ENCODE measurements at places on chromosomes 4 and X.
A peak's percentile ranks its signal among the peaks of the same experiment; 100 is the strongest.

- no peak for DNase-seq
These were observed 248.1 kb downstream of the USP46 start for GRCh38 chr4:52410971-52411370.

DNA sequence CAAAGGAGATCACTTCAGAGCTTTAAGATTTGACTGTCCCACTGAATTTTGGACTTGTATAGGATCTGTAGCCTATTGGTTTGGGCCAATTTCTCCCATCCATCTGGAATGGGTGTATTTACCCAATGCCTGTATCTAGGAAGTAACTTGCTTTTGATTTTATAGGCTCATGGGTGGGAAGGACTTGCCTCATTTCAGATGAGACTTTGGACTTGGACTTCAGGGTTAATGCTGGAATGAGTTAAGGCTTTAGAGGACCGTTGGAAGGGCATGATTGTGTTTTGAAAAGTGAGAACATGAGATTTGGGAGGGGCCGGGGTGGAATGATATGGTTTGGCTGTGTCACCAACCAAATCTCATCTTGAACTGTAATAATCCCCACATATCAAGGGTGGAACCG lies 73.8 kb downstream of the ZNF518B start:
- no peak for DNase-seq

- DNase-seq = peak; percentile 74
These were observed 13.6 kb downstream of the CHST7 start for GRCh38 chrX:46587158-46587557.

DNA sequence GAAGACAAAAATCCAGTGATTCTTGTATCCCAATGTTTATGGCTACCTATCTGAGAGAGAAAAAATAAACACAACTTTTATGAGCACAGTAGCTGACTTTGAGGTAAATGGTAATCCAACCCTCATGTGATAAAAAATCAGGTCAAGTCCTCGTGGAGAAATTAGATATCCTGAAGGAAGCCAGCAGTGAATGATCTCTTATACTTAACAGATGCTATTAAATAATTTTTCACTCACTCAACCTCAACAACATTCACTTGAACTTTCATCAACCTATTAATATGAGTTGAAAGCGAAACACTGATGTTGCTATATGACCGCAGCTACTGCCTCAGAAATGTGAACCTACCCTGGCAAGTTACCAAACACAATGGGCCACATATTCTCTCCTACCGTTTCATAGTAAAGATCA lies 105.4 kb downstream of the GPC3 start:
- DNase-seq = peak; percentile 13

GRCh38 chr4:104128850-104129213 lies 365.9 kb downstream of the CXXC4 start:
- DNase-seq = no peak

DNA sequence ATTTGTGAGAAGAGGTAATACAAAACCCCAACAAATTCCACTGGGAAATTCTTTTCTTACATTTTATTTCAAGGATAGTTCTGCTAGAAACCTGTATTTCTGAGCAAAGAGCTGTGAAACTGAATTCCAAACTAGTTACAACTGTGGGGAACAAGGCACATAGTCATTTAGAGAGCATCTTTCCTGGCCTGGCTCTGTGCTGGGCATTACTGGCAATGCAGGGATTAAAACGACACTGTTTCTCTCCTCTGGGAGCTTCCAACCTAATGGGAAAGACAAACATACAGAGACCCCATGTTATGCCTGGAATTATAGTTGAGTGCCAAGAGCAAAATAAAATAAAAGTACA lies 36.5 kb downstream of the SUPT20HL1 start:
- DNase-seq = no peak

GRCh38 chr4:2850966-2851798 lies 7.5 kb downstream of the ADD1 start:
- no peak for DNase-seq

DNA sequence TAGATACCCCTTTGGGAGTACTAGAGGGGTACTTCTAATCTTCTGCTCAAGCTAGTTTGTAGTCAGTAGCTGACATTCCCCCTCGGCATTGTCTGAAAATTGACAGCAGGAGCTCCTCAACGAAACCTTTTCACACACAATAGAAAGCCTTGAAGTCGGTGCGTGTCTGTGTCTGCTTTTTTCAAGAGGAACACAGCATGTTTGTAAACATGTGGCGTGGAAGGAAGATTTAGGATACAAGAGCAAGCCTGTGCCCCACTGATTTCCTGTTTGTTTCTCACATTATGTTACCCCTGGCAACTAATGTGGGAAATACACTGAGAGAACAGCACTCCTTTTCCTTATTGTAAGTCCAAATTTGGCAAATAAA lies 252.6 kb downstream of the ANKRD50 start:
- DNase-seq = peak; percentile 63

- DNase-seq = no peak
These were observed 29.8 kb downstream of the PTCHD1 start for GRCh38 chrX:23364416-23364815.

DNA sequence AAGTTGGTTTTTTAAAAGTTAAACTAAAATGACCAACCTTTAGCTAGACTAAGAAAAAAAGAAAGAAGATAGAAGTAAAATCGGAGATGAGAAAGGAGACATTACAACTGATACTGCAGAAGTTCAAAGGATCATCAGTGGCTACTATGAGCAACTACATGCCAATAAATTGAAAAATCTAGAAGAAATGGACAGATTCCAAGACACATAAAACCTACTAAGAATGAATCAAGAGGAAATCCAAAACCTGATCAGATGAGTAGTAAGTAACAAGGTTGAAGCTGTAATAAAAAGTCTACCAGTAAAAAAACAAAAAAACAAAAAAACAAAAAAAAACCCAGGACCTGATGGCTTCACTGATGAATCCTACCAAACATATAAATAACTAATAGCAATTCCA lies 16.1 kb downstream of the IQCM start:
- DNase-seq = no peak

DNA sequence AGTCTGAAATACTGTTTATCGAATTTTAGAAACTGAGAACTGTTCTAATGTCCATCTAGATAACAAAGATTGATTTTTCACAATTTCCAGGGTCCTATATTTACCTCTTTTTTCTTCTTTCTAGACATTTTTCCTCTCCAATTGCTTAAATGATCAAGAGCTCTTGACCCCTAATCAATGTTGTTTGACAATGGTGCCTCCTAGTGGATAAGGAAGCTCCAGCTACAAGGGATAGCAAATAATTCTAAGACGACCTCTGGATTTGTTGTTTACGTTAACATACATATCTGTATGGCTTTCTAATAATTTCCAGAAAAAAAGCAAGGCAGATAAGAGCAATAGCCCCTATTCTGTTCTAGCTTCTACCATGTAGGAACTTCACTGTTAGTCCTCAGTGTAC lies 35.8 kb downstream of the GPR82 start:
- DNase-seq = peak; percentile 70

GRCh38 chr4:73661646-73662119 lies 41.4 kb upstream of the RASSF6 start:
- DNase-seq = peak; percentile 99

DNA sequence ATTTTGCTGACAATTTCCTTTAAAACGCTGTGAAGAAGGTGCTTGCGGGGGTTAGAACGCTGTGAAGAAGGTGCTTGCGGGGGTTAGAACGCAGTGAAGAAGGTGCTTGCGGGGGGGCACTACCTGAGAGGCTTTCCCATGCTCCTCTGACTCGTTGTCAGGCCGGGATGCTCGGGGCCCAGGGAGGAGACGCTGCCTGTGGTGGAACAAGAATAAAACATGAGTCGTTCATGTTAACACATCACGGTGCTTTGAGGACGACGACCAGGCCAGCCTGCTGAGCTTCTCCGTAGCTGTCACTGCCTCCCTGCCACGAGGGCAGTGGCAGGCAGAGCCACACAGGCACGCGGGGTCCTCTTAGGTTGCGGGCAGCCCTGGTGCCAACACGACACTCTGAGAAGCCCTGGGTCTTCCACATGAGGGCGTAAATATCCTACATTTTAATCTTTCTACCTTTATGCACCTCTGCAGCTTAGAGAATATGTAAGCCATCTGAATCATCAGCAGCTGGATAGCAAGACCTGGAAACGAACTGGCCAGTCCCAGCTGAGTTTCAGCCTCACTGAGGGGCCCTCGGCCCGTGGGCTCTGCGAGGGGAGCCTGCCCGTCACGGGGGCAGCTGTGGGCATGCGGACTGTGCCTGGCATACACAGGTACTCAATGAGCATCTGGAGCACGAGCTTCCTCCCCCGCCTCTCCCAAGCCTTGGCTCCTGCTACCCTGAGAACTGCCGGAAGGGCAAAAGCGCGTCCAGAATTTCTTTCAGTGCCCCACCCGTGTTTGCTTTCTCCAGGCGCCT lies 47.0 kb downstream of the FGFRL1 start:
- DNase-seq = no peak

GRCh38 chr4:83862471-83862870 lies 326.6 kb downstream of the GPAT3 start:
- DNase-seq = peak; percentile 83

DNA sequence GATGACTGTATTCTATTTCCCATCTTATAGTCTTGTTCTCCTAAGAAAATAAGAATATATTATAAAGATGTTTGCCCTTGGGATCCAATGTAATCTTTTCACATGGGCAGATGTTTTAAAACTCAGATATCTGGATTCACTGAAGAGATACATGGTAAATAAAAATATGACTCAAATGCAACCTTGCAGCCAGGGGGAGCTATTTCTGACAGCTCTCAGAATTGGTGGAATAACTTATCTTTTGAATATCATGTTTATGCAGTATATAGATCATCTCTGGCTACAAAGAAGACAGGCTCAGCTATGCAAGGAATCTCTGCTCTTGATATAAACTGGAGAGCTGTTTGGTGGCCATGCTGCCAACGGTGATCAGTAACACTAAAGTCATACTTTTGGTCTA lies 274.7 kb downstream of the GLUD2 start:
- DNase-seq = peak; percentile 21

DNA sequence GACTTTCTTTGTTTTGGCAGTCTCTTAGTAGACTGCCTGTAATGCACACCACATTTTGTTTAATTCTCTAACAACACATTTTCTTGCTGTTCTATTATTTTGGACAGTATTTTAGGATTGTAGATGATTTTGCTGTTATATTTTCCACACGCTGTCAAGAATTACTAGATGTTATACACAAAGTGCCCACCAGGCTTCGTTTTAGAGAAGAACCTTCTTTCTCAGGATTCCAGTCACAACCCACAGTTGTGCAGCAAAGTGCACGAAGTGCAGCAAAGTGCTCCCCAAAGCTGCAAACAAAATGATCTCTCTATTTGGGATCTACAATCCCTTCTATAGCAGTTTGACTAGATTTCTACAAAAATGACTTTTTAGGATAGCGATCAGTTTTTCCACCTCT lies 2.4 kb downstream of the ZNF141 start:
- DNase-seq = peak; percentile 6

- no peak for DNase-seq
These were observed 4.6 kb upstream of the DCAF4L1 start for GRCh38 chr4:41976775-41977516.

GRCh38 chr4:62591756-62592155 lies 1391.6 kb downstream of the ADGRL3 start:
- DNase-seq = no peak

- DNase-seq = peak; percentile 39
These were observed 3.9 kb upstream of the SAT1 start for GRCh38 chrX:23779025-23779424.

DNA sequence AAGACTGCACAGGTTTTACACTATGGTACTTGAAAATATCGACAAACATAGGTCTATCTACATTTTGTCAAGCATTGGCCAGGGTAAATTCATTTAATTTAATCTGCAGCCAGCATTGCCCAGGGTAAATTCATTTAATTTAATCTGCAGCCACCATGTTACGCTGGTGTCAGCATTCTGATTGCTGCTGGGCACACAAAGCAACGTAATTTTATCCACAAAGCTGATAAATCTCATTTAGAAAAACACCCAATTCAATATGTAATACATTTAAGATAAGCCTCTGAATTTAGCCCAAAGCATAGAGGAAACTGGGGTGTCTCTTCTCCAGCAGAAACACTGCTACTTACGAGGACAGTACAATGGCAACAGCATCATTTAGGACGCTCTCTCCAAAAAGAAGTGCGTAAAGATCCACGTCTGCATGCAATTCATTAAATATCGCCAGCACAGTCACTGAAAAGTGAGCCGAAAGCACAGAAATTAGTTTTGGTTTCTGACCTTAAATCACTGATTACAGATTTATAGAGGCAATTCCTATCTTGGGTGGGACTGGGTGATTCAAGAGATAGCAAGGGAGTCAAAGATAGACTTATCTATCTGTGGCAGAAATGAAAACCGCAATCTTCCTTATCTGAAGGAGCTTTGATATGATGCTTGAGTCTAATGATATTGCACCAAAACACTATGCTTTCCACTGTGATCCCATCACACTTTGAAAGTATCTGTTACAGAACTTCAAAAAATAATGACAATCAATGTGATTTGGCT lies 88.8 kb downstream of the CHST7 start:
- DNase-seq = no peak

- no peak for DNase-seq
These were observed 85.3 kb upstream of the TLL1 start for GRCh38 chr4:165787516-165788274.

DNA sequence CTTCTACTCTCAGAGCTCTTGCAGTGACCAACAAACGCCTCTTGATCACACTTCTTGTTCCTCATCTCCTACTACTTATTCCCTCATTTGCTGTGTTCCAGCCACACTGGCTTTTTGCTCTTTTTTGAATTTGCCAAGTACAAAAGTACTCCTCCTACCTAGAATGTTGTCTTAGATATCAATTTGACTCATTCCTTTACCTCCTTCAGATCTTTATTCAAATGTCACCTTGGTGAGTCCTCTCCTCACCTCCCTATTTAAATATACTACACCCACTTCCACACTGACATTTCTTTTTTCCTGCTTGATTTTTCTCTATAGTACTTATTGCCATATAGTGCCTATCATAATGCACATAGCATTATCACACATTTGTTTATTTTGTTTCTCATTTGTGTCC lies 6.2 kb upstream of the DCAF4L1 start:
- no peak for DNase-seq

DNA sequence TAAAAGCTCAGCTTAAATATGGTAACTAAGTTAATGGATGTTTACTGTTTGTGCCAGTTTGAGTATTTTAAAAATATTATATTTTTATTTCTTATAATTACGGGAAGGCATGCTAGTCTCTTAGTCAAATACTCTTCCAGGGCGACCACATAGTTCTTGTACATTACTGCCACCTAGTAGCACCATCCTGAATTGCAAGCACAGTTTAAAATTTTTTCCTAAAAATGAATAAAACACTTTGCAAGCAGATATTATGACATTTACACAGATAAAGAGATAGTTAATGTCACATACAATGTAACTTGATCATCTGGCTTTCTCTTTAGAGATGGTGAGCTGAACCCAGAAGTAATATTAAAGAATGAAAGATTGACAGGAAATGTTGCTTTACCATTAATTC lies 11.5 kb downstream of the NDP start:
- DNase-seq = no peak
